ENCODE measurements at places on chromosomes 7 and 10.

DNA sequence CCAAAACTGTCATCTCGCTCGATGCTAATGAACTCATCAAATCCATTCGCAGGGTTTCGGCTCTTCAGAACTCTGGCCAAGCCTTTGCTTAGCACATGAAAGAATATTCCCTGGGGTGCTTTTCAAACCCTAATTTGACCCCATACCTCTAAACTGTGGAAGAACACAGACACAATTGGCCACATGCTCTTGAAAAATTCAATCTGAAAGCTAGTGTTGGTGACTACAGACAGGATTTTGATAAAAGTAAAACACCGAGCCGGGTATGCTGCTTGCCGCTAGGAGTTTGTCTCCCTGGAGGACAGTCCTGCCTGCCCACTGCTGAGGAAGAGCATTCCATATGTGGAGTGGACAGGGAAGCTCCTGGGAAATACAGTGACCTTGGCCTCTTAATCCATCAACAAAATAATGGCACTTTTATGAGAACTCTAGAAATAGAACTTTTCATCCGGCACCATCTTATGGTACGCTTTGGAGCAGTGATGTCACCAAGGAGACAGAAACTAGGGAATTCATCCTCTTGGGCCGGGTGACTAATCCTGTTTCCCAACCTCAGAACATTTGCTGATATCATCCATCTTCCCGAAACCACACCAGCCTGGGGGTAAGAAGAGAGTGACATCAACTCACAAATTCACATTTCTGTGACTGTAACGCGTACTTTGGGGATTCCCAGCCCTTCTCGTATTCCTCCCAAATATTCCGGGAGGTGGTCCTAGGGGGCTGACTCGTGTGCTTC is 34.2 kb downstream of the MTURN start:
- no peak for DNase-seq

DNA sequence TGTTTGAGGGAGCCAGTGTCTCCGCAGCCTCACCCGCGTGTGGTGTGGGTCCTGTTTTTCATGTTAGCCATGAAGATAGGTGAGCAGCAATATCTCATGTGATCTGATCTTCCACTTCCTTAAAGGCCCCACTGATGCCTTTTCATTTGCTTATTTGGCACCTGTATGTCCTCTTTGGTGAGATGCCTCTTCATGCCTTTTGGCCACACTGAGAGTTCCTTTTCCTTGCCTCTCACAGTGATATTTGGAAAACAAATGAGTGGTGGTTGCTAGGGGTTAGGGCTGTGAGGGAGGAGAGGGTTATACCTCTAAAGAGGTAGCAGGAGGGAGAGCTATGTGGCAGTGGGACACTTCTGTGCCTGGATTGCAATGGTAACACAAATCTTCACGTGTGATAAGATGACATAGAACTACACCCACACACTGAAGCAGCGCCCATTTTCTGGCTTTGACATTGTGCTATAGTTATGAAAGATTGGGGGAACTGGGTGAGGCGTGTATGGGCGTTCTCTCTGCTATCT is 90.4 kb upstream of the TNS3 start:
- no peak for DNase-seq

DNA sequence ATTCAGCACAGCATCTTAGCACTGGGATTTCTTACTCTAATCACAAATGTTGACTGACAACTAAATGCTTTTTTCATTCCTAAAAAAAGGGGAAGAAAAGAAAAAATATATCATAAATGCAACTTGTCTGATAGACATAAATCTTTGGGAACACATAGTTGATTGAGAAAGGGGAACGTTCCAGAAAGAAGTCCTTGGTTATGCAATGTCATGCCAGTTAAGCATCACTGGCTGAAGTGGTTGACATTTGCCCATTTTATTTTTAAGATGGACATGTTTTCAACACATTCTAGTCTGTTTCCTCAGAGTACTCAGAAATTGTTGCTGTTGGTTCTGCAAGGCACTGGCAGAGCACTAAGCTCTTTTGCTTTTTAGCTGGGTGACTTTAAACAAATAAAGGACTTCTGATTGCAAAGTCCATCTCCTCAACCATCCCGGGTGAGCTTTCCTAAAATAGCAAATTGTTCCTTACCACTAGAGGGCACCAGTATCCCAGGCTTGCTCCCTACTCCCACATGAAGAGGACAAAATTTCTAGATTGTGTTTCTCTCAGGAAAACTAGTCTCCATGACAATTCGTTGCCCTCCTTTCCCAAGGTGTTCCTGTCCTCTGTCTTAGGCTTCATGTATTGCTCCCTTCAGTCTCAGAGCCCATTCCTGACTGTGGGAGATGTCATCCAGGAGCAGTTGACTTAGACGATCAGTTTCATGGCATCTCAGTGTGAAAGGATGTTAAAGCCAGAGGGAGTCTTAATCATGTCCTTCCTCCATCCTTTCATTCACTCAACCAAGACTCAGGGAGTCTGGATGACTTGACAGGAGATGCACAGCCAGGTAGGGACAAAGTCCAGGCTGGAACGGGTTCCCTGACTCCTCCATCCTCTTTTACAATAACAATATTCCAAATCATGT is 23.9 kb downstream of the OPALIN start:
- DNase-seq, result peak; percentile 19

DNA sequence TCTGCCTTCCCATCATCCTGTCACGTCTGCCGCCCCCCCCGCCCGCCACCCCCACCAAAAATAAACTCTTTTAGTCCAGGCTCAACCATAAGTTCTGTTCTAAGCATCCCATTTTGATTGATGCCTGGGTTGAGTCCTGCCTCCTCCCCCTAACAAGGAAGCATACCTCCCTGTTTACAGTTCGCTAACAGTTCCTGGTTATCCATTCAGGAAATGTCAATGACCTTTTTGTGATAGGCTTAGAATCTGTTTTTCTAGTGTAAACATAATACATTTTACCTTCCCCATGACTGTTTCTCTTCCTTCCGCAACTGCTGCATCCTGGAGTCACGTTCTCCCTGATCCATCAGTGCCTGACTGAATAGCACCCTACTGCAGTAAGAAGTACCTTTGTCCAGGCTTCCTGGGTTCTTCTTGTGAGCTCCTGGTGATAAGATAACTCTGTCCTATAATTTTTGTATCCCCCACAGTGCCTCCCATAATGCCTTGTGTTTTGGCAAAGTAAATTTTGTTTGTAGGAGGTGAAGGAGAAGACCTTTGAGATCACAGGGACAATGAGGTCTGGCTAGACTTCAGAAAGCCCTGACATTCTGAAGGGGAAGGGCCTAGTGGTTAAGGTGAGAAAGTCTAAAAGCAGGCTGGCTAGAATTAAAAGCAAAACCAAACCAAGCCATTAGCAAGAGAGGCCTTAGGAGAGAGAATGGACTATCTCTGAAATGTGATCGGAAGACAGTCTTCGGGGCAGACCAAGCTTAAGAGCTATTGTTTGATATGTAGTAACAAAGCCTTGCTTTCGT is 7.3 kb downstream of the AGFG2 start:
- DNase-seq, result peak; percentile 57

GRCh38 chr7:35971133-35971891 is 170.5 kb downstream of the SEPTIN7 start:
- peak; percentile 33 for DNase-seq

GRCh38 chr7:39667341-39667923 is 44.1 kb downstream of the RALA start:
- no peak for DNase-seq

GRCh38 chr7:135993950-135994349 is 16.8 kb upstream of the MTPN start:
- DNase-seq, result no peak

GRCh38 chr10:28036587-28036986 is 37.7 kb upstream of the ODAD2 start:
- DNase-seq, result no peak

- no peak for DNase-seq
Measured at GRCh38 chr7:9608560-9608959, 1175.2 kb downstream of the NXPH1 start.

DNA sequence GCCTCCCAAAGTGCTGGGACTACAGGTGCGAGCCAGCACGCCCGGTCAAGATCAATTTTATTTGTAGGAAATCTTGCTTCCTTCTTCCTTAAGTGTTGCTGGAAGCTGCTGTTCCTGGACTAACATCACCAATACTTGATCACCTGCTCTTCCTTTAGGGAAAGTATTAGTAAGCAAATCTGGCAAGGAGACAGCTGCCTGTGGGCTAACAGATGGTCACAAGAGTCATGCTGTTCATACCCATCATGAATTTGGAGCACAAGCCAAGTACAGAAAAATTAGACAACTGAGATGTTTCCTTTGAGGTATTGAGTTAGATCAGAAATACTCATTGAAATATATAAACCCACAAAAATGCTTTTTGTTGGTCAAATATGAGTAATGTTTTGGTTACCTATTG is 27.9 kb downstream of the BAIAP2L1 start:
- DNase-seq, result no peak

DNA sequence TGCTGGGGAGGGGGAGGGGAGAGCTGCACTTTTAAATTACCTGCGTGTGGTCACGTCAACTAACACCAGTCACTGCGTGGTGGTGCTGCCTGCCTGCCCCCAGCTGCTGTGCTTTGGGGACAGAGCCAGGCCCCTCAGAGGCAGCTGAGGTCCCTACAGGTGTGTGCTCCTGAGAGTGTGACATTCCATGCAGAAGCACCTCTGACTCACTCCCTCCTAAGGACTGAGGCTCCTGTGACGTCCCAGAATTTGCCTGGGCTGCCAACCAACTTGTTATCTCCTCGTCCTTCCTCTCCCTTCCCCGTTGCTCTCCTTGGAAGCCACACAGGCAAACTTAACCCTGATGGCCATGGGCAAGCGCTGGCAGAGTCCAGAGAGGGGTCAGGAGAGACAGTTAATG is 563.0 kb downstream of the PARD3 start:
- no peak for DNase-seq

DNA sequence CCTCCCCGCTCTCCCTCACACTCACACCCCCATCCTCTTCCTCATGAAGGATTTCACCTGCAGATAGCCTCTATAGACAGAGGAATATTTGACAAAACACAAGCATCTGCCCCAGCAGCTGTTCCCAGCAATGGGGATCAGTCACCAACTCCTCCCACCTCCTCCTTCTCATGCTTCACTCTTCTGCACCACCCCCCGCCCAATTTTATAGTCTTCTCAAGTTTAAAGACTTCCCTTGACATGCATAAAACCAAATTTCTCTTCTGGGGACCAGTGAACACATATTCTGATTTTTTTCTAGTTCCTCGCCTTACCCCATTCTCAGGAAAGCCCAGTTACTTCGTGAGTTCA is 654.4 kb downstream of the LRMDA start:
- no peak for DNase-seq

- DNase-seq, result no peak
Measured at GRCh38 chr7:44415510-44415909, 74.9 kb downstream of the NUDCD3 start.

- DNase-seq, result no peak
Measured at GRCh38 chr7:68014031-68014736, 1017.6 kb downstream of the TYW1 start.

DNA sequence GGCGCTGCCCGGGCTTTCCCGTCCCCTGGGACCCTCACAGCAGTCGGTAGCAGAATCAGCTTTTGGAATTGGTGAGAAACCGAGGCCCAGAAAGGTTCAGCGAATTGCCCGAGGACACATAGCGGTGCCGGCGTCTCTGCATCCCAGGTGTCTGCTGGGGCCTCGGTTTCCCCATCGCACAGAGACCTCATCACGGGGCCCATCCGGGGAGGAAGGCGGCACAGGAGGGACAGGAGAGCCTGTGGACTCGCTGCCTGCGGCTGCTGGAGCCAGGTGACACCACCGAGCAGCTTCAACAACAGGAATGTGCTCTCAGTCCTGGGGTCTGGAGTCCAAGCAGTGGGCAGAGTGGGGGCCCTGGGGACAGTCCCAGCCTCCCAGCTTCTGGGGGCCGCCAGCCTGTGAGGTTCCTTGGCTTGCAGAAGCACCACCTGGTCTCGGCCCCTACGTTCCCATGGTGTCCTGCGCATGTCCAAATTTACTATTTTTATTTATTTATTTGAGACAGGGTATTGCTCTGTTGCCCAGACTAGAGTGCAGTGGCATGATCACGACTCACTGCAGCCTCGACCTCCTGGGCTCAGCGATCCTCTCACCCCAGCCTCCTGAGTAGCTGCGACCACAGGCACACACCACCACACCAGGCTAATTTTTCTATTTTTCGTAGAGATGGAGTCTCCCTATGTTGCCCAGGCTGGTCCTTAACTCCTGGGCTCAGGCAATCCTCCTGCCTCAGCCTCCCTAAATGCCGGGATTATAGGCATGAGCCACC is 539 bp upstream of the COX19 start:
- no peak for DNase-seq

- DNase-seq, result no peak
Measured at GRCh38 chr10:71222601-71223346, 10.4 kb downstream of the UNC5B start.

DNA sequence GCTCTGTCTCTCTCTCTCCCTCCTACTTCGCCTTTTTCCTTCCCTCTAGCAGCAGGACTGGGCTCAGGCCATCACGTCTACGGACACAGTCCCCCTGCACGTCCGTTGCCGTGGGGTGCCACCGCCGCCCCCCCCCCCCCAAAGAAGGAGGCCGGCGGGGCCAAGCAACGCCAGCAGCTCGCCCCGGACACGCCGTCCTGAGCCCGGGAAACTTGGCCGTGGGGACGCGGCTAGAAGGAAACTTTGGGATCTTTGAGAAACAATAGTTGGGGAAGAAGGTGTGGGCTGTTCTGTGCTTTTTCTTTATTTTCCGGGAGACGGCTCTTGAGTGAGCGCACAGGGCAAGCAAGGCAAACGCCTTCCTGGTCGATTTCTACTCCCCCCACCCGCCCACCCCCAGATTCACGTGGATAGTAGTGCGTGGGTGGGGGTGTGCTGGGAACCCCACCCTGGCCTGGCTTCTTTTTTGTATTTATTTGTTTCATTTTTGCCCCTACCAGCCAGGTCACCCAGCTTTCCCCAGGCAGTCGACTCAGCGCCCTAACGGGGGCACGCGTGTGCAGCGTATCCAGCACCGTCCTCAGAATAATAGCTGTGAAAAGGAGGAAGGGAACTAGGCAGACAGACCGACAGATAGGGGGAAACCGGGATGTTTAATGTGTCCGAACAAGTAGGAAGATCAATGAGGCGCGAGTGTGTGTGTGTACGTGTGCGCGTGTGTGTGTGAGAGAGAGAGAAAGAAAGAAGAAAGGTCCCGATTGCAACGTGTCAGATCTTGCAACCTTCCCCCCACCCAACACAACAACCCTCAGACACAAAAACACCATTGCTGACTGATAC is 1.4 kb downstream of the MXI1 start:
- DNase-seq, result peak; percentile 51

GRCh38 chr10:132961787-132962622 is 19.6 kb upstream of the CFAP46 start:
- DNase-seq, result peak; percentile 65

DNA sequence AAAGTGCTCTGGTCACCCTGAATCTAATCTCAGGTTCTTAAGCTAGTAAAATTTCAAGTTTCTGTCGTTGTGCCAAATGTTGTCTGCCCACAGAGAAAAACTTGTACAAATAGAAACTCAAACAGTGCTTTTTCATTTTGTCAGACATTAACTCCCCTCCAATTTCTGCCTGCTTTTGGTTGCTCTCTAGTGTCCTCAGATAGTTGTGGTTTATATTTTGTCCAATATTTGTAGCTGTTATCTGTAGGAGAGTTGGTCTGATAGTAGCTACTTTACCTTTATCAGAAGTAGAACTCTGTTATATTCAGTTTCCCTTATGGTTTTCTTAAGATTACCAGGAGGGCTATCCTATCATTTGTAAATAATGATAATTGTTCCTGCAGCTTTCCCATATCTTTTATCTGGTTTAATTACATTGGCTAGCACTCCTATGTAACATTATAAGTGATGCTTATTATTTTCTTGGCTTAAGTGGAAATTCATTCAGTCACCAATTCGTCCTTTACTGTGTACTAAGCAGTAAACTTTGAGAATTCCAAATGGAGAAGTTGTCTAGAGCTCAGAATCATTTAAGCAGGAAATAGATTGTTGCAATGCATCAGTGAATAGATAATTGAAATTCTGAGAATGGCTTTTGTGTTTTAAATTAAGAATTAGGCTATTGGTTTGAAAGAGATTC is 91.0 kb downstream of the ANKIB1 start:
- DNase-seq, result no peak

Data from GM10248 (cell line).